ENCODE measurements at places on chromosomes 5 and 9. TPM values are rescaled to one million over a fixed set of nuclear protein-coding genes. Genes with fewer than 3 reads are reported as not detected.

LAMC3 gene
- 0.89 TPM for total RNA-seq

ENTPD8 gene
- total RNA-seq: 0.12 TPM

PLCXD3 gene
- 5.5 TPM for total RNA-seq

CATSPER3 gene
- total RNA-seq: 0.12 TPM

WWC1 gene
- 0.33 TPM for total RNA-seq

CD274 gene
- total RNA-seq: 10.5 TPM

ARHGEF28 gene
- 49.0 TPM for total RNA-seq

ADAM19 gene
- 49.9 TPM for total RNA-seq

TMEM232 gene
- 2.0 TPM for total RNA-seq

GCNT4 gene
- total RNA-seq: 1.4 TPM

PTGS1 gene
- total RNA-seq: 11.4 TPM

ADAMTS16 gene
- total RNA-seq: 0.77 TPM

GRIA1 gene
- total RNA-seq: 0.44 TPM

CNTNAP3B gene
- total RNA-seq: 14.5 TPM

INSL4 gene
- total RNA-seq: not detected

OLFML2A gene
- 39.5 TPM for total RNA-seq

SHB gene
- 12.9 TPM for total RNA-seq

IL9 gene
- not detected for total RNA-seq

GABBR2 gene
- 0.12 TPM for total RNA-seq

FOXD4L4 gene
- total RNA-seq: 0.22 TPM

JAKMIP2 gene
- 10.8 TPM for total RNA-seq

GFPT2 gene
- total RNA-seq: 24.2 TPM

FAM81B gene
- total RNA-seq: not detected

PCDHB8 gene
- total RNA-seq: 0.11 TPM

TNPO1 gene
- 457 TPM for total RNA-seq

CA9 gene
- total RNA-seq: 8.6 TPM

KIF4B gene
- total RNA-seq: under 0.01 TPM

PDCD1LG2 gene
- total RNA-seq: 10.1 TPM

UBQLN1 gene
- 159 TPM for total RNA-seq

GLIPR2 gene
- 83.1 TPM for total RNA-seq

PTGDS gene
- total RNA-seq: 40.7 TPM

CCDC152 gene
- total RNA-seq: 1.2 TPM

SV2C gene
- total RNA-seq: not detected

KIAA0825 gene
- total RNA-seq: 3.6 TPM

OTULINL gene
- total RNA-seq: 3.4 TPM

RLN2 gene
- total RNA-seq: 0.25 TPM

EGR1 gene
- 3.6 TPM for total RNA-seq

Measured in uterine smooth muscle cell (primary cell).